ENCODE measurements at places on chromosomes 6 and 20.

DNA sequence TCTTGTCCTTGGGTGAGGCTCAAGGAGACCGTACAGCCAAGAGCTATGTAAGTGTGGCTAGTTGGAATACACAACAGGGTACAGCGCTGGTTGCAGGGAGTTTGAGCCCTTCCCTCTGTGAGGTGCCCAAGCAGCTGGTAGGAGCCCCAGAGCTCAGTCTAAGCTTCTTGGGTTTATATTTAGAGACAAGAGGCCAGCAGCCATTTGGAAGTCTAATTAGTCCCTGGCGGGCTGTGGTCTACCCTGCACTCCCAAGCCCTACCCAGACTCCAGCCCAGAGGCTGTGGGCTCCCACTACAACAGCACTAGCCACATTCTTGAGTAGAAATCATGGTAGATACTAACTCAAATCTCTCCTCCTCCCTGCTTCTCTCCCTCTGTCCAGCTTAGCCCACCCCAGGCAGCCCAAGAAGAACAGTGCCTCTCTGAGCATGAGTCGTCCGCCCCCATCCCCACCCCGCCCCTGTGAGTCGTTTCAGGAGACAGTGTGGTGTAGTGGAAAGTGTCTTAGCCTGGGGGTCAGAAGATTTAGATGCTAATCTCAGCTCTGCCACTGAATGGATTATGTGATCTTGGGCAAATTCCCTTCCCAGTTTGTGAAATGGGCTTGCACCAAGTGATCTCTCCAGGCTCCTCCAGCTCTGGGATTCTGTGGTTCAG, 37.8 kb downstream of the EIF2S2 start:
- DNase-seq: no peak

DNA sequence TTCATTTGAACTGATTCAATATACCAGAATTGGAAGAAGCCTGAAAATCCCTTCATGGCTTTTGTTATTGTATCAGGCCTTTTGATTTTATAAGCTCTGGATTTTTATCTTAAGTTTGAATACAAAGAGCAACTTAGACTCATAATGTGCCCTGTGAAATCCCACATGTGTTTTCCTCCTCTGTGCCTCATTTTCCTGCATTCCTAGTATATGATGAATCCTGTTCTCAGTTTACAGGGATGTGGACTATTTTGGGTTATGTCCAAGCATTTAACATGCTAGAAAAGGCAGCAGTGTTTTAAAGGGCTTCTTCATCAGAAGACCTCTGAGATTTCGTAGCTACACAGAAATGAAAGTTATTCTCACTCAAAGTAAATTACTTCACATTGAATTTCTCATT, 455.0 kb downstream of the RFPL4B start:
- DNase-seq: no peak

DNA sequence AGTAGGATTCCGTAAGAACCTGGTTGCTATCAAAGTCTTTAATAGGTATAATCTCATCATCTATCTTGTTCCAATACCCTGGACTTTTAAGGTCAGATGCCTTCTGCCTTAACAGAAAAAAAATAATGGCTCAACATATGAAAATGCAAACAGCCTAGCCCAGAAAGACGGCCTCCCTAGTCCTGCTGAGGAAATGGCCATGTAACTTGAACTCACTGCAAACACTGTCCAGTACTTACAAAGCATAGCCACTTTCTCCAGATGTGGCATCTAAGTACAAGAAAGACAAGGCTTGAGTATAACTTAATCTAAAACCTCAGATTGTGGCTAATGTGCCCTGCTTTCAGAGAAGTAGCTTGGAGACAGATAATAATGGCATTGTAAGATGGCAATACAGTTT, 26.5 kb downstream of the FASTKD5 start:
- DNase-seq: no peak

DNA sequence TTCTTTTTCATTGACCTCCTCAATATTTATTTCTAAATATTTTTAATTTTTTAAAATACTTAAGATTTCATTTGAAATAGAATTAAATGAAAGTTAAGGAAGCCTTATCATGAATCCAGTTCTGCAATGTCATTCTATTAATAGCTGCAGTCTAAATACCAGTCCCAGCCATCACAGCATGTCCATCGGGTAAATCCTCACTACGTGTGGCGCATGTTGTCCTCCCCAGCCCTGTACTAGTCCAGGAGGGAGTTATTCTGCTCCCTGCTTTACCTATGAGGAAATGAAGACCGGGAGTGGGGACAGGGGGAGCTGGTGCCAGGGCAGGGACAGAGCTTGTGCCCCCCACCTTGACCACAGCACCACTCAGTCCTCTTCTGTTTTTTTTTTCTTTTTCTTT, 125.1 kb upstream of the QKI start:
- no peak for DNase-seq

GRCh38 chr20:11716239-11716944, 201.3 kb upstream of the BTBD3 start:
- peak; percentile 94 for DNase-seq

DNA sequence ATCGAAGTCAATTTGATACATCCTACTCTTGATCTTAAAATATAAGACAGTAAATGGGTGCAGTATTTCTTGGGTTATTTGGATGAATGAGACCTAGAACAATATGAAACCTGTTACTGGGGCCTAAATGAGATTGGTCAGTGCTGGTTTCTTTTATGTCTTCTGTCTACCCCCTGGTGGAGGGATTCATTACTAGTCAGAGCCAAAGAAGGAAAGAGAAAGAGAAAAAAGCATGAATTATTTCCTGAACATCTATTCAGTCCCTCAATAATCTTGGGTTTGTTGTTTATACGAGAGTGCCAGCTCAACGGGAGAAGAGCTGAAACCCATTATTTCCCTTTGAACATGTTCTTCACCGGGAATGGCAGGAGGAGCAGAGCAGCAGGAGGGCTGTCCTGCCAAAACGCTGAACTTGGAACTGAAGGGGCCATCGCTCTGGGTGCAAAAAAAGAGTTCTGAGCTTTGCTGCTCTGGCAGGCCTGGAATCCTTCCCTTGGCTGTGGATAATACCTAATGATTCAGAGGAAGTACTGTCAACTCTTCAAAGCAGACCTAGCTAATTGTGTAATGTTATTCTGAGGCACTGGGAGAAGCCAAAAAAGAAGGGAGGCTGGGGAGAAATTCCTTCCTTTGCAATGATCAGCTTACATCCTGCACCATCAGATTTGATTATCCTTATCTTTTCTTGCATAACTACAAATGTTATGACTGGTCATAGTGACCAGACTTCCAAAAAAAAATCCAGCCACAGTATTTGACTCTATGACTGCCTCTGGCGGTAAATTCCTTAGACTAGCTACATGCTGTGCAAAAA, 72.0 kb downstream of the BLOC1S5 start:
- DNase-seq: peak; percentile 86

GRCh38 chr6:126067073-126067472, 80.7 kb downstream of the TRMT11 start:
- DNase-seq: no peak

DNA sequence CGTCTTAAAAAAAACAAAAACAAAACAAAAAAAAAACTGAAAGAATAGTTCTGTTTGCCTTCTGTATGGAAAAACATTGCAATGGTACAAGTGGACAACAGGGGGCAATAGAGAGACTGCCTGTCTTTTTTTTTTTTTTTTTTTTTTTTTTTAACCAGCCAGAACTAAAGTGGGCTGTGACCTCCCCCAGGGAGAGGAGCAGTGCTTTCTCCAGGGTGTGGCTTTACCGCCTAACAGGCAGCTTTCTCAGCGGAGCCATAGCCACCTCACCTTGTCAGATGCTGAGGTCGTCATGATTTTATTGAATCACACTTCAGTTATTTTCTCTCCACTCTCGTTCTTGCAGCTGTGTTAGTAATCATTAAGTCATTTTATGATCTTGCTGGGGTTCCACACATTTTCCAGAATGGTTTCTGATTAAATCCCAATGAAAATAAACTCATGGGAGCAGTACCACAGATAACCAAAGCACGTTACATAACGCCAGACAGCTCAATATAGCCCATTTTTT, 78.4 kb downstream of the GMPR start:
- peak; percentile 74 for DNase-seq

GRCh38 chr6:446418-447366, 55.1 kb downstream of the IRF4 start:
- DNase-seq: no peak

- no peak for DNase-seq
These were observed 14.4 kb upstream of the CEBPB start for GRCh38 chr20:50175938-50176933.

- DNase-seq: no peak
These were observed 227.0 kb upstream of the MARCKS start for GRCh38 chr6:113629975-113630737.

- DNase-seq: peak; percentile 8
These were observed 24.4 kb downstream of the ARG1 start for GRCh38 chr6:131597446-131597845.

DNA sequence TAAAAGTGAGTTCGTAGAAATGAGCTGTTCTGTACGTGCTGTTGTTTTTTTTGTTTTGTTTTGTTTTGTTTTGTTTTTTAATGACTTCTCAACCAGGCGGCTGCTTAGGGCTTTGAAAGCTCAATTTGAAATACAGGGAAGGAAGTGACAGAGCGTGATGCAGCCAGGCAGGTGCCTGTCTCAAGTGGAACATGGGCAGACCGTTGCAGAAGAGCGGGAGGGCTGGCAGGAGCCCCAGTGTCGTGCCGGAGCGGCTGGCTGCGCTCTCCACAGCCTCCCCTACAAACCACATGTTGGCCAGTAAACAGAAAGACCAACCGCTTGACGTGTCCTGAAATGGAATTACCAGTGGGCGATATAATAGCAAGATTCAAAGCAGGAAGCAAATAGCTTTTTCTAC, 164.9 kb upstream of the RREB1 start:
- DNase-seq: no peak

- DNase-seq: no peak
These were observed 102.1 kb upstream of the NXT1 start for GRCh38 chr20:23248461-23248882.

All from OCI-M1 (cell line).